ENCODE measurements at places on chromosomes 5 and 9.
A peak's percentile ranks its signal among the peaks of the same experiment; 100 is the strongest.

GRCh38 chr9:14107977-14108376, 206.0 kb downstream of the NFIB start:
- no peak for DNase-seq

- no peak for DNase-seq
Observed at GRCh38 chr5:34621277-34622097, 34.6 kb upstream of the RAI14 start.

DNA sequence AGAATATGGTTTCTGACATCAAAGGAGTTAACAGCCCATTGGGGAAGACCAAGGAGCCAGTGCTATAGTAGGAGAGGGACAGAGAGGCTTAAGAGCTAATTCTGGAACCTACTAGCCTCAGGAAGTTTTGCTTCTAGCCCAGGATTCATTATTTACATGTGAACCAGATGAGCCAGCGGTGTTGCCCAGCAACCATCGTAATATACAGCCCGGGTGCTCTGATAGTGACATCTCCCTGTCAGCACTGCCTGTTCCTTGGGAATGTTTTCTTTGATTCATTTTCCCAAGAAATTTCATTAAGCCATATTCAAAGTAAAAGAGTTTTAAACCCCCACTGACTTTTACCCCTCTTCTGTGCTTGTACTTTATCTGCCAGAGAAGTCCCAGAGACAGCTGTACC, 217.4 kb upstream of the ADAMTSL1 start:
- DNase-seq, result no peak

GRCh38 chr9:6630502-6631206, 14.9 kb downstream of the GLDC start:
- no peak for DNase-seq

GRCh38 chr9:71202931-71203330, 81.5 kb upstream of the TRPM3 start:
- no peak for DNase-seq

DNA sequence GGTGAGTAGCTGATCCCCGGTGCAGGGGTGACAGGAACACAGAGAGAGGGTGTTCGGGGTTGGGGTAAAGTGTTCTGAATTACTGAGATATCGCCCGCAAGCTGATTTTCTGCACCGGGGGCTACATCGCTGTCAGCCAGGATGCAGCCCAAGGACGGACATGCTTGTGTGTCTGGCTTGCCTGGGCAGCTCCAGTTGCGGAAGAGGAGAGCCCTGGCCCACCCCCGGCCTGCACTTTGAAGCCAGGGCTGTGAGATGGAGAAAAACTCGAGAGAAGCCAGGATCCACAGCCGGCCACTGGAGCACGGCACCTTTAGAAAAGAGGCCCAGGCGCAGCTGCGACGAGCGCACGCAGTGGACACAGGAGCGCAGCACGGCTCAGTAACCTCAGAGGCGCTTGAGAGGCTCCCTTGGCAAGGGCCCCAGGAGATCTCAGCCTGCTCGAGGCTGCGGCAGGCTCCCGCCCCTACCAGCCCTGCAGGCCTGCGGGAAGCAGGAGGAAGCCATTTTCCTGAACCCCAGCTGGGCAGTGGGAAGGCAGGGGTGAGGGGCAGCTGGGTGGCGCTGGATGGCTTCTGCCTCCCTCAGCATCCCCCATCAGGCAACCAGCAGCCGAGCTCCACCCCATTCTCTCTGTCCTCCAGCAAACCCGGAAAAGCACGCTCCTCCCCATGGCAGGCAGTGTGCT, 59.2 kb downstream of the C9orf50 start:
- no peak for DNase-seq

DNA sequence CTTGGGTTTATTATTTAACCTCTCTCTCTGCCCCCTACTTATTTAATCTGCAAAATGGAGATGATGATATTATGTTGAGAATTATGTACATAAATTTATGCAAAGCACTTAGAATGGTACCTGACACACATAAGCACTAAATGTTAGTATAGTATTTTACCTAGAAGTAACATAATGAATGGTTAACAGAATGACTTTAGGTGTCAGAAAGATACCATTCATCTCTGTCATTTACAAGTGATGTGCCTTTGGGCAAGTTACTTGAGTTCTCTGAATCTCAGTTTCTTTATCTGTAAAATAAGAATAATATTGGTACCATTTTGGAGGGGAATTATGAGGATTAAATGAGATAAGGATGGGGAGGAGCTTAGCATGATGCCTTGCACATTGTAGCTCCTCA, 159.4 kb downstream of the PPP2R2B start:
- no peak for DNase-seq

GRCh38 chr9:89730715-89731114, 125.9 kb downstream of the GADD45G start:
- DNase-seq, result no peak

DNA sequence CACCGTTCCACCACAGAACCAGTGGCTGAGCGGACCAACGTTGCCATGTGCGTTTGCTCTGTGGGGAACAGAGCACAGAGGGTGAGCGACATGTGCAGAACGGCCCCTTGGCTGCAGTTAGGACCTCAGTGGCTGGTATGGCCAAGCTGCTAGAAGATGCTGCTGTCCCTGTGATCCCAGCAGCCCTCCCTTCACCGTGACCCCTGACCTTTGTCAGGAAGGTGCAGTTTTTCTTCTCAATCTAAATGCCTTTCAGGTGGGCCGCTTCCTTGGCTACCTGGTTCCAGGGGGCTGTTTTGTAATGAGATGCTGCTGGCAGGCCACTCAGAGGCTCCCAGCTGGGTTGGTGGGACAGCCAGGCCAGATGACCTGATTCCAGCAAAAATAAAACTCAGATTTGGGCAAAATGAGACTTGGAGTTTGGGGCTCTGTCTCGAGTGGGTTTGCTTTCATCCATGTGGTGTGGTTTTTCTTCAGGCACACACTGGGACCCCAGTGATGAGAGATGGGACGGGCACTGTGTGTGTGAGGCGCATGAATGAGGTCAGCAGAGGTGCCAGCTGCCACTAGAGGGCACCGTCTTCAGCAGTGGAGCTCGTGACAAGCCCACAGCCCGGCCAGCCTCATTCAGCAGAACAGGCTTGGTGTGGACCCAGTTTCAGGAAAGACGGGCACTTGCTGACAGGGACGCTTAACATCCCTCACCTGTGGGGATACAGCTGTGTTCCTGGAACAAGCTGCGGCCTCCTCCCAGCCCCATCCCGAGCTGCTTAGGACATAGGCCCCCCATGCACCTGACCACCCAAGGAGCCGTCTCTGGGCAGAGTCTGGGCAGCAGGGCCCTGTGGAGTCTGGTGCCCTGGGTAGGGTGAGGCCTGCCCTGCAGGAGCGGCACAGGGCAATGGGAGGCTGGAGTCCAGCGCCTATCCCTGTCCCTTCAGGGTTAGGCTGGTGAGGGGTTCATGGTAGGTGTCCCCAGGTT, 4.1 kb downstream of the MRPS2 start:
- DNase-seq, result peak; percentile 31

- DNase-seq, result no peak
Observed at GRCh38 chr5:68046445-68046844, 169.1 kb upstream of the PIK3R1 start.

- no peak for DNase-seq
Observed at GRCh38 chr9:78519786-78520185, 222.9 kb downstream of the PSAT1 start.

GRCh38 chr5:140256726-140257125, 46.2 kb downstream of the PFDN1 start:
- DNase-seq, result no peak

DNA sequence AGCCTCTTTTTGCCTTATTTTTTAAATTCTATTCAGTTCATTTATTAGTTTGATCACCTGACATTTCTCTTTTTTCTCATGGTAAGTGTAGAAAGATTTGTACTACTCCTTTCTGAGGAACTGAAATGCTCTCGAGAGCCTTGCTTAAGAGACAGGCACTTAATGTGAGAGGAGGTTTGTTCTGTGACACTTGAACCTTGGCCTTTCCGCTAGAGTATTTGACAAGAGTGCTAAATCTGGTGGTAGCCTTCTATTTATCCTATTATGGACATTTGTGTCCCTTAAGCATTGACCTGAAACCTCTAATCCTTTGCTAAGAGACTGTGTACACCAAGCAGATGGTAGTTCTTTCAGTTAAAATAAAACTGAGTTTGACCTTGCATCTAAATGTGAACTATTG, 805.0 kb upstream of the PTPRD start:
- no peak for DNase-seq

DNA sequence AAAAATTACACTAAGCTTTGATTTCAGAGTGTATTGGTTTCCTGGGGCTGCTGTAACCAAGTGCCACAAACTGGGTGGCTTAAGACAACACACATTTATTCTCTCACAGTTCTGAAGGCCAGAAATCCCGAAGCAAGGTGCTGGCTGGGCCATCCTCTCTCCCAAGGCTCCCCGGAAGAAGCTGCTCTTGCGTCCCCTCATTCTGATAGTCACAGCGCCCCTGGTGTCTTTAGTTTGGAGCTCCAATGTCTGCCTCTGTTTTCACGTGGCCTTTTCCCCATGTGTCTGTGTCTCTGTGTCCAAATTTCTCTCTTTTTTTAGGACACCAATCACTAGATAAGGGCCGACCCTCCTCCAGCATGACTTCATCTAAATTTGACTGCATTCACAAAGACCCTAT, 56.7 kb downstream of the ROPN1L start:
- no peak for DNase-seq

- DNase-seq, result no peak
Observed at GRCh38 chr9:128617943-128618342, 38.7 kb downstream of the DYNC2I2 start.

GRCh38 chr5:112960315-112960714, 16.3 kb upstream of the DCP2 start:
- DNase-seq, result no peak

- DNase-seq, result no peak
Observed at GRCh38 chr5:61941637-61942036, 364.4 kb upstream of the KIF2A start.

DNA sequence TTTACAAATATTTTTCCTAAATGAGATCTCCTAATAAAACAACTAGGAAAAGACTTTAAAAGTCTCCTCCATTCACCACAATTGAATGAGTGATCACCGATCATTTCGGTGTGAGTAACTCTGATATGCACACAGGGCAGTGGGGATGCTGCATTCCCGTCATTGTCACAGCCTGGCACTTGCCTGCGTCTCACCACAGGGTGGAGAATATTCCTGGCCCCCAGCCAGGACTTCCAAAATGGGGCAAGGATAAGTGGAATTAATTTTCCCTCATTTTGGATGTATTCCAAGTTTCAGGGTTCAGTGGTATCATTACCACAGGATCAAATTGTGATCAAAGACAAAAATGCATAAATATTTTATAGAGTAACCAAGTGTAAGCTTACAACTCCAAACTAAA, 107.1 kb downstream of the CTNND2 start:
- DNase-seq, result no peak

GRCh38 chr9:118367383-118367782, 663.2 kb downstream of the TLR4 start:
- no peak for DNase-seq

DNA sequence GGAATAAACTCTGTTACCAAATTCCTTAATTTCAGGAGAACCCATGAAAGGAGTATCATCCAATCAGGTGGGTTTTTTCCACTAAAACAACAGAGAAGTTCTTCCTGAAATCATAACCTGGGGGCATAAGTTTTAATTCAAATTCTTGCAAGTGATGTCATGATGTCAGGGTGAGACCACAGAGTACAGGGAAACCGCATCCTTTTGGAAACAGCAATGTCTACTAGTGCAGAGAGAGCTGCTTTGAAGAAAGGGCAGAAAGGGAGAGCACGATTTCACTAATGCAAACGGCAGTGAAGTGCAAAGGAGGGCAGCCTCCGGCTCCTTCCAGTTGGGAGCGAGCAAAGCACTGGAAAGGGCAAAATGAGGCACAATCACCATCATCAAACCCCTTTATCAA, 20.6 kb upstream of the CMBL start:
- DNase-seq, result no peak

GRCh38 chr9:115978091-115978490, 175.5 kb upstream of the PAPPA start:
- no peak for DNase-seq

DNA sequence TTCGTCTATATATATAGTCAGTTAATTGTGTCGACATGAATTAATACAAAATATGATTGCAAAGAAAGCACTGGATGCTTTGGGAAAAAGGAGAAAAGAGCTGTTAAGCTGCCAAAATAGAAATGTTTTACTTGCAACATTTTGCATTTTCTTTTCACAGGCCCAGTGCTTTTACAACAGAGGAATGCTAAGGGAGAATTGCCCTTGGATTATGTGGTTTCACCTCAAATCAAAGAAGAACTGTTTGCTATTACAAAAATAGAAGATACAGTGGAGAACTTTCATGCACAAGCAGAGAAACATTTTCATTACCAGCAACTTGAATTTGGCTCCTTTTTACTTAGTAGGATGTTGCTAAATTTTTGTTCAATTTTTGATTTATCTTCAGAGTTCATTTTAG, 76.2 kb downstream of the SLF1 start:
- no peak for DNase-seq

GRCh38 chr9:125889112-125889475, 141.9 kb downstream of the PBX3 start:
- no peak for DNase-seq

DNA sequence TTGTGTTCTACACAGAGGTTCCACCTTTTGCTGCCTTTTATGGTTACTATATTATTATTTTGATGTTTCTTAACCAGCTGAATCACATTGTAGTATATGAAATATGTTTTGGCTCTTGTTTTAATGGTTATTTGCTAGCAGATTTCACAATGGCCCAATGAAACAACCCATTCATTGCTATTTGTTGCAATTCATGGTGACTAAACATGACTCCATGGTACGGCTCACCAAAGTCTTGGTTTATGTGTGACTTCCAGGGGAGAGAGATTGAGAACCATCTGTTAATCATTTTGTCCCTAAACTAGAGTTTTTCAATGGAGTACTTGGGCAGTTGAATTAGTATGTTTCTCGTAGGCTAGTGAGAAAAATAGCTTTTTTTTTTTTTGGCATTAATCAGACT, 108.4 kb downstream of the GHR start:
- DNase-seq, result no peak

DNA sequence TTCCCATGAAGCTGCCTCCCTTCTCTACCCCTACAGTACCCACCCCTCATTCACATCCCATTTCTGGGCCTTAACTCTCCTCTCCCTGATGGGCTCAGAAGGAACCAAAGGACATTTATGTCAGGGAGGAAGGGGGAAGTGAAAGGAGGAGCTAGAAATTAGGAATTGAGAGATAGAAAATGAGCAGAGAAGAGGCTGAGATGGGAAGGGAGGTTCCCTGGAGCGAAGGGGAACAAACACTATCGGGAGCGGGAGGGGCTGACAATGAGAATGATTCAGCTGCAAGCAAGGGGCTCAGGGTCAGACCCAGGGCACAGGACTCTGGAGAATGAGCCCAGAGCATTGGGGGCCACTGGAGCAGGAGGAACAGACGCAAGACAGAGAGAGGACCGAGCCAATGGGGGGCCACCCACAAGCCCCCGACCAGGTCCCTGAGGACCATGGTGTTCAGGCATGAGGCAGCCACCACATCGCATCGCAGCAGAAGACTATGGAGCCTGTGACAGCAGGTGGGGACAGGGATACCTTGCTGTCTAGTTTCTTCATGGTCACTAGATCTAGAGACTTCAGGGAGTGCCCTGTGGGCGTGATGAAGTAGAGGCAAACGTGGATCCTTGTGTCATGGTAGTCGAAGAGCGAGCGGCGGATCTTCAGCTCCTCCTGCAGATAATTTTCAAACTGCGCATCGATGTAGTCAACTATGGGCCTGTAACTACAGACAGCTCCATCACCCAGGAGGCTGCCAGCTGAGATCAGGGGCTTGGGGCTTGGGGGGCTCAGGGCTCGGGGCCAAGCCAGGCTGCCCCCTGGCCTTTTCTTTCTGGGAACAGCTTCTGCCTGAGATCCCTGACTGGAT, 13.6 kb downstream of the SEPTIN8 start:
- no peak for DNase-seq

- no peak for DNase-seq
Observed at GRCh38 chr5:76457674-76458485, 54.8 kb downstream of the IQGAP2 start.

GRCh38 chr9:109264877-109265587, 55.8 kb downstream of the EPB41L4B start:
- DNase-seq, result no peak

All from activated T-helper 9 cell treated with anti-CD3 and anti-CD28 coated beads, Interleukin-2, amount 50 U/mL, for 16 hours (primary cell).